A549 (cell line): ENCODE measurements at places on chromosomes 6 and 20.

- peak; percentile 80 for DNase-seq
These were observed 635 bp upstream of the C20orf203 start for GRCh38 chr20:32674362-32674789.

GRCh38 chr6:90885611-90886056 lies 298.8 kb upstream of the MAP3K7 start:
- no peak for DNase-seq

GRCh38 chr20:23988561-23988960 lies at the start of gene GGTLC1:
TSS of gene GGTLC1 (minus strand) at chr20:23988779. CDS start at chr20:23986611, 2,168 bp downstream.
- DNase-seq, result no peak

DNA sequence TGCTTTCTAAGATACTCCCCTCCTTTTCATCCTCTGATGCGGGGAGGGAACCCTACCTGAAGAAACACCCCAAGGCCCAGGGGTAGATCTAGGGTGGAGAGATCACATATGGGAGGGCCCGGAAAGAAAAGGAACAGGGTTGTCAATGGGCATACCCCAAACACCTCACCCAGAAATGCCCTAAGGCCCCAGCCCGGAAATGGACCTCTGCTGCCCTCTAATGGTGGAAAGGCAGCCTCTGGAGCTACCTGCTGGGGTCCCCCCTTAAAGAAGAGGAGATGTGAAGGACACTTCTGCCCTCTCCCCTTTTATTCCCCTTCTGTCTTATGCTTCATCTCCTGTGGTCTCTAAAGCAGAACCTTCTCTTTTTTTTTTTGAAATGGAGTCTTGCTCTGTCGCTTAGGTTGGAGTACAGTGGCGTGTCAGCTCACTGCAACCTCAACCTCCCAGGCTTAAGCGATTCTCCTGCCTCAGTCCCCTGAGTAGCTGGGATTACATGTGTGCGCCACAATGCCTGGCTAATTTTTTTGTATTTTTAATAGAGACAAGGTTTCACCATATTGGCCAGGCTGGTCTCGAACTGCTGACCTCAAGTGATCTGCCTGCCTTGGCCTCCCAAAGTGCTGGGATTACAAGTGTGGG lies 458 bp upstream of the ARMC12 start:
- DNase-seq, result peak; percentile 39

DNA sequence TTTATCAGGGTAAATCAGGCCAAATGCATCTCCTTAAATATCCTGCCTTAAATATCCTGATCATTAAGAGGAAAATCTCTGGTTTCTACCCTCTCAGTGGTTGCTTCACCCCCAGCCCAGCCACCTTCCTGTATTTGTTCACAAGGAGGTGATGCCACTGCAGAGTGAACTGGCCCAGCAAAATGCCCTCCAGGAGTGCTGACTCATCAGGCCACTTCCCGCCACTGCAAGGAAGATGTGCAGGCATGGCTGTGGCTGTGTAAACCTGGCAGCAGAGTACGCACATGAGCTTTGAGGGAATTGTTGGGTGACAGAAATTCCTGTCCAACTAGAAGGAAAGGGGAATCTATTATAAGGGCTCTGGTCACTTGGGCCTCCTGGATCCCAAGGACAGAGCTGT lies 13.8 kb downstream of the NQO2 start:
- peak; percentile 66 for DNase-seq

- no peak for DNase-seq
These were observed 3.3 kb upstream of the TBX18 start for GRCh38 chr6:84767526-84768201.

DNA sequence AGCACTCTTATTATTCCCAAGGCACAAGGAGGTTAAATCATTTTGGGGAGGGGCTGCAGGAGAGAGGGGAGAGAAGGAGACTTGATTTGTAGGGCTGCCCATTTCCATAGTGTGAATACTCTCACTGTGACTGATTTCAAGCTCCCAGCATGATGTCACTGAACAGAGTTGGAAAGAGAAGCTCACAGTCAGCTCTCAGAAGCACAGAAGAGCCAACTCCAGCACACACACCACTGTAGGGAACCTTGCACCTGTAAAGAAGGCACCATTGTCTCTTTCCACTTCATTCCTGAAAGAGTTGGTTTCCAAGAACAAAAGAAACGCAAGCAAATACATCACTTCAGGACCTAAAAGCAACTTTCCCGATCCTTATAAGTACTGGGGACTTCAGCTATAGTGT lies 12.7 kb upstream of the STK35 start:
- DNase-seq, result no peak

DNA sequence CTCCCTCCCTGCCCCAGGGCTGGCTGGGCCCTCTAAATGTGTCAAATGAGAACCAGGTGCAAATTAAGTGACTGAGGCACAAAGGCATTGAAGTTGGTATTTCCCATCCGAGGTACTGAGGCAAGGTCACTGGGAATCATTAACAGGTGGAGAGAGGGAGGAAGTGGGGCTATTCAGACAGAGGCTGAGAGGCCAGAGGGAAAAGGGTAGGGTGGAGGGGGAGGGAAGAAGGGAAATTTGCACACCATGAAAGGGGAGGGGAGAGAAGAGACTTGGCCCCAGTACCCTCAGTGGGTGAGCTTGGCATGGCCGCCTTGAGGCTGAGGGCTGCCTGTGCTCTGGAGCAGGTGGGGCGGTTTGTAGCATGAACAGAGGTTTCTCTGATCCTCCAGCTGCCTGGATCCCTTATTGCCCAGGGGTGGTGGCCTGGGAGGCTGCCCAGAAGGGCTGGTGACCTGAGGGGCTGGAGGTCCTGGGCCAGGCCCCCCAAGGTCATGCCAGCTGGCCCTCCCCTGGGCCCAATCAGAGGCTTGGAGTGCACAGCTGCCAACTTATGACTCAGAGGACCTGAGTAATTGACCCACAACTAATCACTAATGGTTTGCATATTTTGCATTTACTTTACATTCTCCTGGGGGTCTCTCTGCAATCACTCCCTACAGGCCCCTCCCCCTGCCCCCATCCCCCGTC lies 40.3 kb upstream of the ZFAND3 start:
- no peak for DNase-seq

DNA sequence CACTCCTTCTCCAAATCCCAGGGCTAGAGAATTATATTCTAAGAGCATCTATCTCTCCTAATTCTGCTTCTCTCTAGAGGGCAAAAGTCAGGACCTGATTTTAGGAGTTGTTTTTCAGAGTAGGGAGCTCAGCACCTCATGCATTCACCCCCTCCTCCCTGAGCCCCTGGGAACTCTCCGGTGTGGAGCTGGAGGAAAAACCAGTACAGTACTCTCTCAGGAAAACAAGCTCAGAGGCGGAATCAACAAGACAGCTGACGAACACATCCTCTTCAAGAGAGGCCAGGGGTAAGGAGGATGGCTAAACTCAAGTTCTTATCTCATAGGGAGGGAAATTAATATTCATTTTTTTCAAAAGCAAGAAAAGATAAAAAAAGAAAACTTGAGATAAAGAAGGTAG lies 120.1 kb upstream of the CDYL start:
- DNase-seq, result no peak

- no peak for DNase-seq
These were observed 2.1 kb downstream of the BPIFB4 start for GRCh38 chr20:33081411-33082154.

- DNase-seq, result no peak
These were observed 12.1 kb upstream of the BTBD3 start for GRCh38 chr20:11905460-11906179.

DNA sequence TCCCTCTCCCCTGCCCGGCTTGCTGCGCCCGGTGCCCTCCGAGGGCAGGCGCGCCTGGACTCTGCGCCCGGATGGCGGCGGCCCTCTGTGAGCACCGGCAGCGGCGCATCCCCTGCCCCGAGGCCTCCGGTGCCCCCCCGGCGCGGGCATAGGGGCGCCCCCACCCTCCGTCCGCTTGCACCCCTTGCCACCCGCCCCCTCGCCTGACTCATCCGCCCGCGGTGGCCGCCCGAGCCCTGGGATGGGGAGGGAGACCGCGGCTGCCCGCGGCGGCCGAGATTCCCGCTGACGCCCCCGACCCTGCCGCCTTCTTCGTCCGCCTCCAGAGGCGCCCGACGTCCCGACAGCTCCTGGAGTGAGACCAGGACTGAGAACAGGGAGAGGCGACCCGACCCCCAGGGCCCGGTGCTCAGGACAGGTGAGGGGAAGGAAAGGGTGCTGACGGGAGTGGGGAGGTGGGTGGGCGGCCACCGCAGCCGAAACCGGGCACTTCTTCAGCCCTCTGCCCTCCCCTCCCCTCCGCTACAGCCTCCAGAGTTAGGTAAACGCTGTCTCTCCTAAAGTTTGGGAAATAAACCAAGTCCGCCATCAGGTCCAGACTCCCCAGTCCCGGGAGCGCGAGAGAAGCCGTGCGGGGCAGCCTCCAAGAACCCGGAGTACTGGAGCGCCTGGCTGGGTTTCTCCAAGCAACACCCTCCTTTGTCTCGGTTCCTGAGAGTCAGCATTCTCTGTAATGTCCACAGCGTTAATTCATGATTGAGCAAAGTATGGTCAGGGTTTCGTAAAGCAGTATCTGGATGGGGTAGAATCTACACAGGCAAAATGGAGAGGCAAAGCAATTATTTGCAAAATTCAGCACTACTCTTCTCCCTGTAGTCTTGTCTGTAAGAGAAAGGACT lies 539 bp downstream of the TMEM200A start:
- DNase-seq, result peak; percentile 6

DNA sequence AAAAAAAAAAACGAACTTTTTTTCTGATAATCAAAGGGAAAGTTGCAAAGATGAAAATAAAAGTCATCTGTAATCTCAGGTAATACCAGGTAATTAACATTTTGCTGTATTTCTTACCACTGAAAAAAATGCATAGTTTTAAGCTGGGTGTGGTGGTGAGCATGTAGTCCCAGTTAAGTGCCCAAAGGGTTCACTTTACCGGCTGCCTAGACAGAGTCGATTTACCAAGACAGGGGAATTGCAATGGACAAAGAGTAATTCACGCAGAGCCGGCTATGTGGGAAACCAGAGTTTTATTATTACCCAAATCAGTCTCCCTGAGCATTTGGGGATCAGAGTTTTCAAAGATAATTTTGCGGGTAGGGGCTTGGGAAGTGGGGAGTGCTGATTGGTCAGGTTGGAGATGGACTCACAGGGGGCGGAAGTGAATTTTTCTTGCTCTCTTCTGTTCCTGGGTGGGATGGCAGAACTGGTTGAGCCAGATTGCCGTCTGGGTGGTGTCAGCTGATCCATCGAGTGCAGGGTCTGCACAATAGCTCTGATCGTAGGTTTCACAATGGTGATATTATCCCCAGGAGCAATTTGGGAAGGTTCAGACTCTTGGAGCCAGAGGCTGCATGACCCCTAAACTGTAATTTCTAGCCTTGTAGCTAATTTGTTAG lies 51.9 kb downstream of the RPF2 start:
- DNase-seq, result no peak
